Amniotic stem cell (primary cell): ENCODE measurements at places on chromosomes 12 and 14.

GRCh38 chr14:76977793-76978720 is 50.5 kb downstream of the IRF2BPL start:
- DNase-seq = no peak

- DNase-seq = no peak
Observed at GRCh38 chr12:107296681-107297089, 203.3 kb upstream of the CRY1 start.

DNA sequence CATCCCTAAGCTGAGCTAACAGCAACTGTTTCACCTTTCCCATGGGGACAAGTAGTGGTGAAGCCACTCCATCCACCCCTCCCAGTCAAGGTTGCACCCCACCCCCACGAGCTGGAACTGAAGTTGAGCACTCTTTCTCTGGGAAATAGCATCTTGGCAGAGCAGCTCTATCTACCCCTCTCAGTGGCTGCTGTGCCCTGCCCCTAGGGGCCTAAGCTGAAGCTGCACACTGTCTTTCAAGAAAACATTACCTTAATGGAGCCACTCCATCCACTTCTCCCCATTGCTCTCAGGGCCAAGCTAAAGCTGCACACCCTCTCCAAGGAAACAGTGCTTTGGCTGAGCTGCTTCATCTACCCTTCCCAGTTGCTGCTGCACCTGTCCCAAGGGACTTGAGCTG is 170.6 kb upstream of the CCDC196 start:
- no peak for DNase-seq

GRCh38 chr12:34303091-34303870 is 281.0 kb downstream of the ALG10 start:
- DNase-seq = no peak

- no peak for DNase-seq
Observed at GRCh38 chr12:25518512-25518911, 34.6 kb downstream of the LMNTD1 start.

- DNase-seq = no peak
Observed at GRCh38 chr12:40515041-40515816, 177.0 kb upstream of the CNTN1 start.

DNA sequence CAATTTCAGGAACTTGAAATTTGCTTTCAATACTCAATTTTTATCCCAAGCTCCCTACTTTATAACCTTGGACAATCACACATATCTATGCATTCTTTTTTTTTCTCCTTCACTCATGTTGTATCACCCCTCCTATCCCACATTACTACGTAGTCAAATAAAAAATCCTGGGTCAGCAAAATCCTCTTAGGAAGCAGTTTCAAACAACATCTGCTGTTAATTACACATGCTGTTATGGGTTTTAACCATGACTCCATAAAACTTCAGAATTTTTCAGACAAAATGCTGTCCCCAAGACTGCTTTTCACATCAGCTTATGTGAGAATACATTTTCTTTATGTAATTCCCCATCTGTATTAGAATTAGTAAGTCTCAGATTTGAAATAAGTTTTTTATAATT is 61.7 kb downstream of the LRFN5 start:
- DNase-seq = no peak
